Thoracic aorta endothelial cell (primary cell): ENCODE measurements at places on chromosomes 13 and 19. TPM values are rescaled to one million over a fixed set of nuclear protein-coding genes. Genes with fewer than 3 reads are reported as not detected.

EBPL gene
- 97.4 and 100 TPM in 2 replicates for total RNA-seq

PGLYRP1 gene
- total RNA-seq = not detected in 2 replicates

ANGPTL8 gene
- total RNA-seq = not detected in 2 replicates

MYH14 gene
- not detected in 2 replicates for total RNA-seq

CBLC gene
- not detected in 2 replicates for total RNA-seq

C13orf42 gene
- not detected in 2 replicates for total RNA-seq

KPTN gene
- total RNA-seq = 3.1 and 4.2 TPM in 2 replicates

ZSWIM4 gene
- 8.4 and 12.9 TPM in 2 replicates for total RNA-seq

OR7D2 gene
- total RNA-seq = 0.22 and 0.27 TPM in 2 replicates

CD33 gene
- not detected in 2 replicates for total RNA-seq
